Stimulated activated CD8-positive, alpha-beta memory T cell treated with anti-CD3 and anti-CD28 coated beads, Interleukin-7, amount 100 ng/mL, for 24 hours (primary cell): ENCODE measurements at places on chromosomes 2 and 18.

DNA sequence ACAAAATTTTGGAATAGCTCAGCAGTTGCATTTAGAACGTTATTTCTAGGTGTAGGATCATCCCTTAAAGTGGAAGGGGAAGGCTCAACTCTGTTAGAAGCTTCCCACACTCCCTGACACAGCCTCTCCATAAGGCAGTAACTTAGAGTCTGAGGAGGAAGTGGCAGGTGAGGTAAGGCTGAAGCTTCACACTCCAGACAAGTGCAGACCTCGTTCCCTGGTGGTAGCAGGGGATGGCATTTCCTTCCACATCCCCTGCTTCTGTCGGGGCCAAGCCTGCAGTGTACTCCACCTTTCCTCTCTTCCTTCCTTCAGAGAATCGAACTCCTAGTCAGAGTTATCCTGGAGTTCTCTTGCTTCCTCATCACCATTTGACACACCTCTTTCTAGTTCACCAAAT lies 224.7 kb downstream of the CYRIA start:
- no peak for DNase-seq

DNA sequence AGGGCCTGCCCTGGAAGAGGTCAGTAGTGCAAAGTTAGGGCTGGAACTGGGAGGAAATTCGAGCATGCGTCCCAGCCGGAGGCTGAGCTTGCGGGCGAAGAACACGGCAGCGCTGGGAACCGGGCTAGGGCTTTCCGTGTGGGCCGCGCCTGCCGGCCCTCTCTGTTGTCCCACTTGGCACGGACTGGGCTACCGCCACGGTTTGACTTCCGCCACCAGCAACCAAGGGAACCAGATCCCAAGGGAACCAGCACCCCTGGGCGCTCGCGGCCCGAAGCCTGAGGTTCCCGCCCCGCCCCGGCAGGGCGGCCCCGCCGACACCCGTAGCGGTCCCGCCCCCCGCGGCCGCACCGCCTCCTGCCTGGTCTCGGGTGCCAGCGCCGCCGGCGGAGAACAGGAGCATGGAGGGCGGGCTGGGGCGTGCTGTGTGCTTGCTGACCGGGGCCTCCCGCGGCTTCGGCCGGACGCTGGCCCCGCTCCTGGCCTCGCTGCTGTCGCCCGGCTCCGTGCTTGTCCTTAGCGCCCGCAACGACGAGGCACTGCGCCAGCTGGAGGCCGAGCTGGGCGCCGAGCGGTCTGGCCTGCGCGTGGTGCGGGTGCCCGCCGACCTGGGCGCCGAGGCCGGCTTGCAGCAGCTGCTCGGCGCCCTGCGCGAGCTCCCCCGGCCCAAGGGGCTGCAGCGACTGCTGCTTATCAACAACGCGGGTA lies at the start of gene SPR:
TSS of gene SPR (plus strand) at position 377 of the 708 bp plus-strand sequence. CDS start at position 402, 25 bp downstream.
- DNase-seq, result no peak

DNA sequence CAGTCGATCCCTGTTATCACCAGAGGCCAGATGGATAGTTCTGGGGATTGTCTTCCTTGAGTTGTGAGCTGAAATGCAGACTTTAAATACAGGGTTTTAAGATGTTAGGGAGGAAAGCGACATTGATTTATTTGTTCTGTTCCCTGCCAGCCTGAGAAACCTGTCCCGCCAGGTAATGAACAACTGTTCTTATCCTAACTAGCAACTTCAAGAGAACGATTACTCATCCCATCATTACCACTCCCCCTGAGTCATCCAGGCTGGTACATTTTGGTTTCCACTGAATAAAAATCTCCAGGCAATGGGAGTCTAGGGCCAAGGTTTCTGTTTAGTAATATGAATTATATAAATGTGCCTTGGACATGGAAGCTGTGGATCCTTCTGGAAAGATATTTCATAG lies 131.2 kb downstream of the LYPD6B start:
- DNase-seq, result no peak

GRCh38 chr2:24363301-24363700 lies 3.0 kb upstream of the ITSN2 start:
- no peak for DNase-seq

- DNase-seq, result peak; percentile 5
These were observed 615 bp downstream of the GORASP2 start for GRCh38 chr2:170929686-170930050.
